Skeletal muscle cell (primary cell): ENCODE measurements at places on chromosomes 1 and 21.

DNA sequence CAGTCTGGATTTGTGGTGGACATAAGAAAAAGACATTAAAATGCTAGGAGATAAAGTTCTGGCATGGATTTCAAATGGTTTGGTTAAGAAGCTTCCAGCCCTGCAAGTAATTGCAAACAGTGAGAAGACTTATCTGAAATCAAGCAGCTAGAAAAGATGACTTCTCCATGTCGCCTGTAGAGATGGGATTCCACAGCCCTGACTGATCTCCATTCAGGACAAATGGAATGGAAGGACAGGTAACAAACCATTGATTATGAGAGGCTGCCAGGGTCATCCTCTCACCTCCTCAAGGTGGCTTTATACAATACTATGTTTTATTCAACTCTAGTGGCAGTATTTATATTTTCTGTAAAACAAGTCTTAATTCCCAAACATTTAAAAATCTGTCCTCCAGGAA lies 237.9 kb downstream of the HLX start:
- DNase-seq: no peak

- DNase-seq: no peak
Observed at GRCh38 chr1:98315309-98315708, 346.2 kb upstream of the SNX7 start.

DNA sequence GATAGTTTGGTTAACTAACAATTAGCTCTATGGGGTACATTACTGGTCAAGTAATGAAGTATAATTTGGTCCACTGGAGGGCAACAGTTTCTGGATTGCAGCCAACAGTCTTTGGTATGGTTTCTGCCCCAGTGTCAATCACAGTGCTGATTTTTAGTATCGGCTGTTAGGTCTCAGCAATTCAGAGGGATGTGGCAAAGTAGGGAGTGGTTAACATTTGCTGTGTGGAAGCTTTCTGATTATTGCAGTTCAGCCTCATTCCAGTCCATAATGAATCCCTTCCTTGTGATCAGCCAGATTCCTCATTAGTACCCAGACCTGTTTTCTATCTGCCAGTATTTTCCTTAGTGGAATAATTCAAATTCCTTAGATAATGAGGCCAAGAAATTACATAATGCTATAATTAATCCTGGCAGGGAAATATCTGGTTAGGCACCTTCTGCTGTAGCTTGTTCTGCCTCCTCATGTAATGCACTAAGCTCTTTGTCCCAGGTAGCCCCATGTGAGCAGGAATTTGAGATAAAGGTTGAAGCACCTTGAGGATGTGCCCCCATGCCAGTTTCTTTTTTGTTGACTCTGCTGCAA lies 14.0 kb downstream of the F3 start:
- DNase-seq: no peak

DNA sequence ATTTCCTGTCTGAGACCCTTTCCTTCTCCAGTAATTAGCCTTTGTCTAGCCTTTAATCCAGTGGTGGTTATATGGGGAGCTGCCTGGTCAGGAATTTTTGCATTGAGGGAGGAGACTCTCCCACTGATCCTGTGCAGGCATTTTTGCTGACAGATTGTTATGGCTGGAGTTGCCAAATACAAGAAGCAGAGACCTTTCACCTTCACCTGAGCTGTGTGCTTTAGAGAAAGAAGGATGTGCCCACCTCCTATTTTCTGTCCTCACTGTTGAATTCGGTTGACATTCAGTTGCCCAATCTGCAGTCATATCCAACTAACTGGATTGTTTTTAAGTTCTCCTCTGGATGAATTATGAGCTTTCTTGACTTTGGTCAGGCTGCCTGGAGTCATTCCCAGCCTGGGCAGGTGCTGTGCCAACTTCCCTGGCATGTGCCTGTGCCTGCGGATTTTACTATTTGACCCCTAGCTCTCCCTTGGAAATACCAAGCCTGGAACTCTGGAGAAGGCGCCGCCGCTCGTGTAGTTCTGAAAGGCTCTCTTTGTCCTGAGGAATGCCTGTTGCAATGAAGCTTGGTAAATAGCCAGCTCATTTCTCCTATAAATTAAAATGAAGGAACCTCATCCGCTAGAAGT lies 143.9 kb downstream of the NOS1AP start:
- DNase-seq: no peak

DNA sequence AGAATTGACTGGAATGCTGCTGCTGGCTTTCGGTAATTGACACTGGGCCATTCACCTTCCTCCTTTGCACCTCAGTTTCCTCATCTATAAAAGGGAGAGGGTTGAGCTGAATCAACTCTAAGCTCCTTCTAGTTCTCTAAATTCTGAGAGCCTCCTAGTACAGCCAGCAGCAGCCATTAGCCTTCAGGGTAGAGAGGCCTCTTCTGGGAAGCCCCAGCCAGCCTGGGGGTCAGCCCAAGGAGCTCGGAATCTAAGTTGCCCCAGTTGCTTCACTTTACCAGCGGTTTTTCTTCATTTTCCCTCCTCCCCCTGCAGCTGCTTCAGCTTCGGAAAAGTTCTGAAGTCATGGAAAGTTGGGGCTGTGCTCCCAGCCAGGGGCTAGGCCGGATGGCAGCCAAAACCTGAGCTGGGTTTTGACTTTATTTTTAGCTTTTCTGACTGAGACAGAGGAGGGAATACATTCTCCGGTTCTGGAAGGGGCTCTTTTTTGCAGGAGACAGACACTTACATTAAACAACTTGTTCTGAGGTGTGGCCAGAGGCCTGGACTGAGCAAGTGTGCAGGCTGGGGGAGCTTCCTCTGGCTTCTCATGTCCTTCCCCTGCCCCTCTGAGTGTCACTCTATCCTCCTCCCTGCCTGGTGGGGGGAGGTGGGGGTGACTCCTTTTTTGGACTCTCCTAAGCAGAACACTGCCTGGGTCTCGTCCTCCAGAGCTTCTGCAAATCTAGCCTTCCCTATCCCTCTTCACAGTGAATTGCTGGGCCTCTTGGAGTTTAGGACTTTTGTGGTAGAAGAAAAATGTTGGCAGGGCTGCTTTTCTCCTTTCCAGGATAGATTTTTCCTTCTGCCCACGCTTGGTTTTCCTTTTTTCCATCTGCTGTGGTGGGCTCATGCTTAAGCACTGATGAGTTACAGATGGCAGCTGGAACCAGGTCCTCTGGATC lies 14.4 kb downstream of the LMNA start:
- no peak for DNase-seq
